ENCODE measurements at places on chromosomes 4 and X.

DNA sequence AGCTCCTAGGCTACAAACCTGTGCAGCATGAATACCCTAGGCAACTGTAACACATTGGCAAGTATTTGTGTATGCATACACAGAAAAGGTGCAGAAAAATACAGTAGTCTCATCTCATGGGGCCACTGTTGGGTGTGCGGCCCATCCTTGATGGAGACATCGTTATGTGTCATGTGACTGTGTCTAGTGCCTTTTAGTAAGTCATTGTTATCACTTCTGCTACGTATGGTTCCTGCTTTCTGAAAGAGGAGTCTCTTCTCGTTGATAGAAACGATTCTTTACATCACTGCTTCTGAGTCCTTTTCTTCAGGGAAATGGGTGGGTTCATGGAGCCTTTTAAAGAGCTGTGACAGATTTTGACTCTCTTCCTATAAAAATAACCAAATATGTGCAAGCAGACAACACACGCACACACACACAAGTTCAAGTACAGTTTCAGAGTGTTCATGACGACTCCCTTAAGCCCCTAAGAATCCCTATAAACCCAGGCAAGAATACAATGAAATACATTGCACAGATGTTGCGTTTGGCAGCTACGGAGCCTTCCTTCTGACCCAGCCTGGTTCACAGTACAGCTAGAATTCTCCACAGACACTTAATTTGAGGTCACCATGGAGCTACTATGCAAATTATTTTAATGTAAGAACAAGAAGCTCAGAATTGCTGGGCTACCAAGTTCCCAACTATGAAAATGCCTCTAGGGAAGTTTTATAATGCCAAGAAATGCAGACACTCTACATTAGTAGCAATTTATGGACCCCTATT is 10.2 kb upstream of the STK32B start:
- DNase-seq = no peak

GRCh38 chr4:24690436-24690835 is 104.9 kb upstream of the SOD3 start:
- DNase-seq = no peak

DNA sequence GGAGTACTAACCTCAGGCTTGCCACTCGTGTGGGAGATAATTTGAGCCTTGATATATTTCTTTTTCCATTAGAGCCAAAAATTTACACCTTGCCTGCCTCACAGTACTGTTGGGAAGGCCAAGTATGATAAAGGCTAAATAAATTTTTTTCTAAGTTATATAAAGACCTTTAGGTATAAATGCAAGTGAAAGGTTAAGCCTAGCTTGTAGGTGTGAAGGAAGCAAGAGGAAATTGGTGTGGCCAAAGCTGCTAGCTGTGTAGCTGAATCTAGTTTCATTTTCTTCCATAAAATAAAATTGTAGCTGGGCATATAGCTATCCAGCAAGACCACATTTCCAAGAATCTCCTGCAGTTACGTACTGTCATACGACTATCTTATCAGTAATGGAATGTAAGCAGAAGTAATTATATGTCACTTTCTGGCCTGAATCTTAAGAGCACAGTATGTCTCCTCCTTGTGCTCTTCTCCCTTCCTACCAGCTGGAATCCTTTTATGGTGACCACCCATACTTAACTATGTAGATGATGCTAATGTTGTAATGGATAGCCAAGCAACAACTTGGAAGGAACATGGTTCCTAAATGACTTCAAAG is 14.3 kb upstream of the GABRE start:
- no peak for DNase-seq

GRCh38 chr4:106629268-106629625 is 260.7 kb upstream of the GIMD1 start:
- no peak for DNase-seq

DNA sequence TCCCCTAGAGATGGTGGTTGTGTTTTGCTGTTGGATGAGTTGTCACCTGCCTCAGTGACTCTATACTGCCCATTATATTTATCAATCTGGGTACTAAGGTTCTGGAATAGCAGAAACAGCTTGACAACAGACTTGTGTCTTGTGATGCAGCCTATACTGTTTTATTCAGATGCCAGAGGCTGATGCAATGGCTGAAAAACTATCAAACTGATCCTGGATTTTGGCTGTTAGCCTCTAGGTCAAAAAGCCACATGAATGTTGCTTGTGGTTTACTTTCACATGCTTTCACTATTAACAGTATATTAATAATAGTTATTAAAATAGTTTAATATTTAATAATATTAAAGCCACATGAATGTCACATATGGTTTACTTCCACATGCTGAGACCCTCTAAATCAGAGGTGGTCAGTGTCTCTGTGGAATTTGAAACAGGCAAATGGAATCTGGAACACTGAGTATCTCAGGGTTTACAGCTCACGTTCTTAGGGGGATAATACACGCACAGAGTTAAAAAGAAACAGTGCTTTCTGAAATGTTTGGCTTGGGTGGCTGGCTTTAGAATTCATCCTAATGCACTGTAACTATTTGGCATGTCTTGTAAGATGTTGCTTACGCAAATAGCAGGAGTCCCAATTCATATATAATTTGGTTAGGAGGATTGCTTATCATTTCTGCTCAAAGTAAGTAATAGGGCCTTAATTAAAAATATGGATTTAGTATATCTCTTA is 82.5 kb upstream of the LCORL start:
- DNase-seq = no peak
